B cell (primary cell): ENCODE measurements at places on chromosomes 7 and 10.
A peak's percentile ranks its signal among the peaks of the same experiment; 100 is the strongest.

DNA sequence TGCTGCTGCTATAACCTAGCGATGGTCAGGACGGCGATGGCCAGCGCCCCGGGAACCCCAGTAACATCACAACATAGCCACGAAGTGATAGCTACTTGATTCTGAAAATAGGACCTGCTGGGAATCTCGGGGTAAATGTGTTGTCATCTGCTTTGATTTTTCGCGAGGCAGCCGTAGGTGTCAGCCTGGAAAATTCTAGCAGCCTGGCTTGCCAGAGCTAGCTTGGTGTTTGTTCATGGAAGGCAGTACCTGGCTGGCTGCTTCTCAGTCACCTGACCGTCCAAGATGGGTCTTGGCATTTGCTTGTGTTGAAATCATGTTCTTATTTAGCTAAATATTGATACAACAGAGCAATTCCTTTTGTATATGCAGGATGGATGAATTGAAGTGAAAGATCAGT lies 82.4 kb upstream of the BTBD16 start:
- DNase-seq = no peak

DNA sequence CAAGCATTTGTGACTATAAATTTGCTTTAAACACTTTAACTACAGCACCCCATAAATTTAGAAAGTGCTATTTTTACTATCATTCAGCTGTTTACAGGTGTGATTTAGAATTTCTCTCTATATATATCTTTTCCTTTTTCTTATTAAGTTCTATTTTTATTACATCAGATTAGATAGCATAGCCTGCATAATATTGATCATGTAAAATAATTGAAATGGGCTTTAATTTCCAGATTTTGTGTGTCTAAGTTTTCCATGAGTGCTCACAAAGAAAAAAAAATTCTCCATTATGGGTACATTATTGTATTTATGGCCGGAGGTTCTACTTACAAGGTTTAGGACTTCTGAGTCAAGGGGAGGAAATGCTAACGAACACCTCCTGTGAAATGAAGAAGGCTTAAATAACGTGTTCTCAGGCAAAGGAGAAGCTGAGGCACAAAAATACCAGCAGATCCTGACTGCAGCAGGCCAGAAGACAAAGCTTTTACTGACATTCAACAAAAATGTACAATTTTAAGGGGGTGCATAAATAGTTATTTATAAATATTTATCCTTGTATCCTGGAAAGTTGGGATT lies 114.2 kb downstream of the RNF133 start:
- DNase-seq = no peak

GRCh38 chr10:69215405-69216171 lies 4.5 kb upstream of the HKDC1 start:
- DNase-seq = no peak

GRCh38 chr7:128104108-128104742 lies 73.0 kb upstream of the LRRC4 start:
- DNase-seq = peak; percentile 53

DNA sequence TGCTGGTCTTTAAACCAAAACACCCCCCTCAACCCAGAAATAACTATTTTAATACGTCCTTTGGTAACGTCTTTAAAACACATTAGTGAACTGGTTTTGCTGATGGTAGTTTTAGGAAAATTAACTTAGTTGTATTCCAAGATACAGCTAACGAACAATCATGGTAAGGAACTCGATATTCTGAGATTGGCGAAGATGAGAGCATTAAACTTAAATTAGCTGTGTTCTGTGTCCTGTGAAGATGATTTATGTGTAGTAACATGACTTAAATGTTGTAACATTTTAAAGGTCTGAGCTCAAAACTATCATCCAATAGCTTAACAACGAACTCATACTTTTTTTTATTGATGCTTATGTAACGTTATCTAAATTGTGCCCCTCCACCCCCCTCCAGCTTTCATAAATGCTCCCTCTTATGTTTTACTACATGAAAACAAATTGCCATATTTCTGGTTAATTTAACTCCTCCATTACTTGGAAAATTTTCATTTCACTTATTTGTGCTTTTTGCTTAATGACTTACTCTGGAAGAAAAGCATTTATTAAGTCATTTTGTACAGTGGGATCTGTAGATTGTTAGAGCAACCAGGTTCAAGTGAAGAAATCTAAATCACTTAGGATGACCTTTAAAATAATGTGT lies 1.7 kb downstream of the SDK1 start:
- DNase-seq = no peak

GRCh38 chr10:18483516-18484186 lies 167.7 kb downstream of the NSUN6 start:
- no peak for DNase-seq

- DNase-seq = no peak
Measured at GRCh38 chr7:158949359-158949758, 93.0 kb downstream of the DYNC2I1 start.

- DNase-seq = no peak
Measured at GRCh38 chr10:69223028-69223342, 2.9 kb downstream of the HKDC1 start.

GRCh38 chr7:90594751-90595317 lies 1.3 kb upstream of the CDK14 start:
- DNase-seq = peak; percentile 51

DNA sequence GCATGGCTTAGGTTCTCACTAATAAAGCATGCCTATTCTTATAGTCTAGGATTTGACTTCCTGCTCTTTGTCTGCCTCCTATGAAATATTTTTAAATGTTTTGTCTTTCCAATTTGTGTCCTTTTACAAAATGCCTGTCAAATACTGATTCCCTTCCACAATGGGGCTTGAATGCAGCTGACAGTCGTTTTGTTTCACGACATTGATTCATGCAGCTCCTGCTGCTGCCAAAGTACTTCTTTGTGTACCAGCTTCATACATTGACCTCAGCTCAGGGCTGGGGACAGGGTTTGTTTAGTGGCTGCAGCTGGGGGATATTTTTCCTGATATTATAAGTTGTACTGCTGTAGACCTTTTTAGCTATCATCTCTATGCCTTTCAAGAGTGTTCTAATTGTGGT lies 371.9 kb upstream of the CHRM2 start:
- DNase-seq = no peak

DNA sequence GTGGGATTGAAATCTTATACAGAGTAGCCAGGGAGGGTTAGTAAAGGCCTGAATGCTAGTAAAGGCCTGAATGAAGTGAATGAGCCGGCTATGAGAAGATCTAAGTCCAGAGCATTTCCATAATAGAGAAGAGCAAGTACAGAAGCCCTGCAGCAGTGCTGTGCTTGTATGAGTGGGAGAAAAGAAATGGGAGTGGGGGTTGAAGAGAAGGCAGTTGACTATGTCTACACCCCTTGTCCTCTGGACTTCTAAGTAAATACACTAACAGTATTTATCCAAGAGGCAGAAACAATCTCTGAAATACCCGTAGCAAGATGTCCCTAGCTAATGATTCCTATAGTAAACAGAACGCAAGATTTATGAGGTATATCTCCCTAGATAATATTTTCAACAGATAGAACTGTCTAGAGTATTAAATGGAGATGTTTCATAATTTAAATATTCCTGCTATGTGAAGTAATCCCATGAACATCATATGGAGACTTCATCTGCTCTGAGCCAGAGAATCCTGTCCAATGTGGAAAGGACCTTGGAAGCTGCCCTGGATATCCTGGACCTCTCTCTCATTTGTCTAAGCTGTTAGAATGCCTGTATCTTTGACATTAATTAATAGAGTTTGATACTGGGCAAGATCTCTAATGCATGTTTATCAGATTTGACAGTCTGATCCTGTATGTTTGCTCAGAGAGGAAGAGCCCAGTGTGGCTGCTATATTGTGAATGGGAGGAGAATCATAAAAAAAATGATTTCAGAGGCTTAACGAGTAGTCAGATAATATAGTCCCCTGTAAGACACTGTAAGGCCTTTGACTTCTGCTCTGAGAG lies 171.6 kb downstream of the LRRN3 start:
- DNase-seq = no peak
